PC-9 (cell line): ENCODE measurements at places on chromosomes 4 and X. TPM values are rescaled to one million over a fixed set of nuclear protein-coding genes. Genes with fewer than 3 reads are reported as not detected.

Gene ATOH1
- total RNA-seq = not detected in 2 replicates

Gene HPSE
- total RNA-seq = 4.4 and 6.6 TPM in 2 replicates

Gene SLC16A2
- not detected in 2 replicates for total RNA-seq

Gene HSD17B13
- total RNA-seq = not detected in 2 replicates

Gene SOD3
- total RNA-seq = 6.3 and 7.6 TPM in 2 replicates

Gene ZCCHC12
- not detected in 2 replicates for total RNA-seq

Gene BEX5
- total RNA-seq = not detected in 2 replicates

Gene ALAS2
- not detected in 2 replicates for total RNA-seq

Gene RNF212
- 4.2 and 6.6 TPM in 2 replicates for total RNA-seq

Gene SMIM31
- not detected in 2 replicates for total RNA-seq

Gene GLOD5
- not detected in 2 replicates for total RNA-seq

Gene CLDN34
- total RNA-seq = not detected in 2 replicates

Gene YTHDC1
- total RNA-seq = 64.1 and 83.6 TPM in 2 replicates

Gene DRD5
- not detected in 2 replicates for total RNA-seq

Gene SLC9B1
- 0.60 TPM in 1 of 2 replicates, not detected in the other for total RNA-seq
